ENCODE measurements at places on chromosomes 13 and 19. TPM values are rescaled to one million over a fixed set of nuclear protein-coding genes. Genes with fewer than 3 reads are reported as not detected.

LSR gene
- 159 TPM for total RNA-seq

GRCh38 chr13:93529961-93530360 lies 303.4 kb downstream of the GPC6 start:
- H3K27me3 ChIP-seq: no peaks in the 10 kb centered on the region
- H3K4me3 ChIP-seq: no peak overlapping the region
- H3K36me3 ChIP-seq: no peaks in the 10 kb centered on the region
- H3K27ac ChIP-seq: no peak overlapping the region

EDNRB gene
- 67.6 TPM for total RNA-seq

NOVA2 gene
- total RNA-seq: 22.7 TPM

DNA sequence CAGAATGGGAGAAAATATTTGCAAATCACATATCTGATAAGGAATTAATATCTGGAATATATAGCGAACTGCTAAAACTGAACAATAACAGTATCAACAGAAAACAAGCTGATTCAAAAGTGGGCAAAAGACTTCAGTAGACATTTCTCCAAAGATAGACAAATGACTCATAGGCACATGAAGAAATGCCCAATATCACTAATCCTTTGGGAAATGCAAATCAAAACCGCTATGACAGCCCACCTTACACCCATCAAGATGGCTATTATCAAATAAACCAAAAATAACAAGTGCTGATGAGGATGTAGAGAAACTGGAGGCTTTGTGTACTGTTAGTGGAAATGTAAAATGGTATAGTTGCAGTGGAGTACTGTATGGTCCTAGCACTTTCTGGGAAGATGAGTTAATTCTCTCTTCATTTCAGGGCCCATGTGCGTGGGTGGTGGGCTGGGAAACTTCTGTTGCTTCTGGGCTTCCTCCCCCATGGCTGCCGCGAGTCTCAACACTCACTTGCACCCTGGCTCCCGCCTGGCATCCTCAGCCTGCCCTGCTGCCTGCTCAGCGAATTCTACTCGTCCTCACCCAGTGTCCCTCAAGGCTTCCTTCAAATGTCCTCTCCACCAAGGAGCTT lies 12.4 kb upstream of the GJA3 start:
- no peaks in the 10 kb centered on the region for H3K4me1 ChIP-seq
- no peak overlapping the region for H3K27ac ChIP-seq
- no peaks in the 10 kb centered on the region for H3K36me3 ChIP-seq

NKPD1 gene
- 0.38 TPM for total RNA-seq

DNA sequence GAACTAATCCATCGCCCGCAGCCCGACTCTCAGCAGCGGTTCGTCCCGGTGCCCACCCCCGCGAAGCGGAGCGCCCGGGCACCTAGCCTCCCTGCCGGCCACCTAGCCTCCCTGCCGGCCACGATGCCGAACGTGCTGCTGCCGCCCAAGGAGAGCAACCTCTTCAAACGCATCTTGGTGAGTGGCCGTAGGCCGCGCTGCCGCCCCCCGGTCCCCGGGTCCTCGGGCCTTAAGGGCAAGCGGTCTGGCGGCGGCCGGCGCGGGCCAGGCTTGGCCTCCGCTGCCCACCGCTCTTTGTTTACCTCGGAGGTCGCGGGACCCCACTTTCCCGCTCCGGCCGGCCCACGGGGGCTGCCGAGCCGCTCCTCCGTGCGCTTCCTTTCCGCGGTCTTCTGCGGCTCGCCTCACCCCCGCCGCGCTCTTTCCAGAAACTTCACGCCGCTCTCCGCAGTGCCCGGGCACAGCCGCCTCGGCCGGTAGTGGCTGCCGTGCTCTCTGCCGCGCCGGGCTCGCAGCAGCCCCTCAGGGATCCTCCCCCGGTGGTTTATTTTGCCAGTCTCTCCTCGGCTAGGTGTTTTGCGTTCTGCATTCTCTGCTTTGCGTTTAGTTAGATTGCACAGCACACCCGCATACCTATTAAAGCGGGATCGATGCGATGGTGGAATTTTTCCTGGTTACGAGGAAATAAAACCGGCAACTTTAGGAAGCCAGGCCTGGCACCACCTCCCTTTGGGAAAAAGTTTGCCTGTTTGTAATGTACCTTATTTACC lies 524 bp downstream of the NAA16 start:
- peaks cover 1% of the 10 kb centered on the region for H3K36me3 ChIP-seq
- H3K4me3 ChIP-seq: peak overlapping the region; percentile 86
- peaks cover 3% of the 10 kb centered on the region for H3K4me1 ChIP-seq
- peak overlapping the region; percentile 93 for H3K27ac ChIP-seq
- no peak for DNase-seq
- no peaks in the 10 kb centered on the region for H3K27me3 ChIP-seq

DIRAS1 gene
- 22.3 TPM for total RNA-seq

KIR2DL3 gene
- total RNA-seq: not detected

PSPN gene
- total RNA-seq: 2.1 TPM
